GM12891 (cell line): ENCODE measurements at places on chromosomes 3 and 15.

DNA sequence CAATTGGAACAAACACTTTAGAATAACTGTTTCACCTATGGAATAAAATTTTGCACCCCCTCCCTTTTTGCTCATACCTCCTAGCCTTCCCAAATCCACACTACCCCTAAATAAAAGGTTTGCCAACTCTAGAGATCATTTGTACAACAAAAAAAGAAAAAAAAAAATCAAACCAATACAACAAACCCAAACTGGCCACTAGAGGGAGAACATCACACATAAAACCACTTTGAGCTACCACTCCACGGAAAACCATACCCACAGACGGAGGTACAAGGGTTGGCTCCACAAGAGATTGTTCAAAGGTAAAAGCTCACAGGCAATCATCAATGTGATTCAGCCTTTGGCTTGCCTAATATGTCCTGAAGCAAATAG, 47.6 kb downstream of the SETMAR start:
- DNase-seq = peak; percentile 32

- DNase-seq = no peak
These were observed 60.1 kb upstream of the DAZL start for GRCh38 chr3:16665282-16665741.

DNA sequence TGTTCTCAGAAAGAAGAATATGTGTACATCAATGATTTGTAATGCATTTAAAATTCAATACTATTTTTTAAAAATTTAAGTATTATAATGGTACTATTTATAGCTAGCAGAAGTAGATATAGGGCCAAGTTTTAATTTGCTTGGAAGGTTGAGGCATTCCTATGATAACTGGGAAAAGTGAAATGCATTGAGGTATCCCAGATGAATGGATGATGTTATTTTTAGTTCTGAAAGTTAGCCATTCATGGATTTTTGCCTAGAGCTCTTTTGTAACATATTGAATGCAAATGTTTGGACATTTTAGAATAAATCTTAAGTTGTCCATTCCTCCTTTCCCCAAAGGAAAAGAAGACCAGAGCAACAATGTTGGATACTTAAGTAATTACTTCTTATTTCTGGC, 47.6 kb downstream of the GAP43 start:
- no peak for DNase-seq

GRCh38 chr3:11173828-11174465, 19.7 kb downstream of the HRH1 start:
- no peak for DNase-seq

DNA sequence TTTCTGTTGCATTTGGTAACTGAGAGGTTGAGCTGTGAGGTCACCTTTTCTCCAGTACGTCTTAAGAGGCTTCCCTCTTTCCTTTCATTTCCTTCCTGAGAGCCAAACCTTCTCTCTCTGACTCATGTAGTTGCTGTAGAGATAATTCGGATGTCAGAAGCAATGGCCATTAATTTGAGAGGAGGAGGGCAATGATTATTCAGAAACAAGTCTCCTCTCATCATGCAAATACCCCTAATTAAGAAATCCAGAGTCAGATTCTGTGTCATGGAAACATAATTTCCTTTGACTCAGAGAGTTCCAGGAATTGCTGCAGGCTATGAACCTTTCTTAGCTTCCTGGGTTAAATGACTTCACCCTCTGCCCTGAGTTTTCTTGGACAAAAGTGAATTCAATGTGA, 59.0 kb upstream of the GSK3B start:
- DNase-seq = no peak

- no peak for DNase-seq
These were observed 8.6 kb upstream of the EBLN2 start for GRCh38 chr3:73052857-73053256.

- peak; percentile 63 for DNase-seq
These were observed 1.8 kb downstream of the LIMD1 start for GRCh38 chr3:45596290-45596791.

GRCh38 chr15:32866454-32867312, 148.9 kb downstream of the GREM1 start:
- no peak for DNase-seq

GRCh38 chr3:53795176-53795575, 51.0 kb downstream of the CHDH start:
- DNase-seq = no peak

DNA sequence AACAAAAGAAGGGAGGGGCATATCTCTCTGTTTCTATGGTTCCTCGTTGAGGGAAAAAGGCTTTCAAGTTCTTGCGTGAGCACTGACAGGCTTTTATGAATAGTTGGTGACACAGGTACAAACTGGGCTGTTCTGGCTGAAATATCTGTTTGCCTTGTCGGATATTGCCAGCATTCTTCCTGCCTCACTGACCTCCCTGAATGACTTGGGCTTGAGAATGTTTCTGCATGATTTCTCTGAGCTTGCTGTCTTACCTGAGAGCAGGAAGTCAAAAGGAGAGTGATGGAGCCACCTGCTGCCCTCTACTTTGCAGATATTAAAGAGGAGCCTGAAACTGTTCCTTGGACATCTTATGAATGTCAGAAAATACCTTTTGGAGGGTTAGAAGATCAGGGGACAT, 4.8 kb downstream of the GCNT3 start:
- no peak for DNase-seq

GRCh38 chr3:149812165-149812605, 830 bp upstream of the RNF13 start:
- no peak for DNase-seq

GRCh38 chr3:14461748-14462324, 59.4 kb downstream of the SLC6A6 start:
- DNase-seq = peak; percentile 55

DNA sequence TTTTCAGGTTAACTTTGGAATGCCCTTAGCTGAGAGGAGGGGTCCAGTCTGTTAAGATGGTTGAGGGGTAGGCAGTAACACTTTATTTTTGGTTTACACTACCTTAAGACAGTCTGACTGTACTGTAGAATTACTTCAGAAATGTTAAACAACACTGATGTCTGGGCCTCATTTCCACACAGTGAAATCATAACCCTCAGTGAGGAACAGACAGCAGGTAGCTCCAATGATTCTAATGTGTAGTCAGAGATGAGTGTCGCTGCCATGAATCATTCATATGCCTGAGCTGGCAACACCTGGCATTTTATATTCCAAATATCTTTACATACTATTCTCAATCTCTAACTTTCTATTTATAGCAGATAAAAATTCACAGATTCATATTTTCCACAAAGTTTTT, 37.3 kb upstream of the POU1F1 start:
- no peak for DNase-seq

GRCh38 chr15:63258658-63259057, 18.7 kb upstream of the APH1B start:
- DNase-seq = no peak

- no peak for DNase-seq
These were observed 39.8 kb upstream of the FGF7 start for GRCh38 chr15:49383266-49383665.

- DNase-seq = peak; percentile 42
These were observed 29.4 kb upstream of the TMEM45A start for GRCh38 chr3:100463002-100463401.

- DNase-seq = peak; percentile 57
These were observed 5.9 kb downstream of the STARD9 start for GRCh38 chr15:42581272-42581730.

DNA sequence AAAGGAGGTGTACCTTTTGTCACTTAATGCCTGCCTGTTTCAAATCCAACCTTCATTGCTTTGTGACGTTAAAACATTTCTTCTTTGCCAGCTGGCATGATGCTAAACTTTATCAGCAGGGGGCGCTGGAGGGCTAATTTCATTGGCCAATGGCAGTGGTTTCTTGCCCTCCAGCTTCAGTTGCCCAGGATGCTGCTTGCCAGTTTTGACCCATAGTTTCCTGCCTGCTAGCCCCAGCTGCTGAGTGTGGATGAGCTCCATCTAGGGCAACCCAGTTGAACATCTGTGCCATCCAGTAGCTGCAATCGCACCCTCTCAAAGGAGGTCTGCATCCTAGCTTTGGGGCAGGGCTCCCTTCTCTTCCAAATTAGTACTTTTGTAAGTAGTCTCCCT, 22.1 kb downstream of the ACKR2 start:
- DNase-seq = no peak
